ENCODE measurements at places on chromosomes 3 and 15. TPM values are rescaled to one million over a fixed set of nuclear protein-coding genes. Genes with fewer than 3 reads are reported as not detected.
A peak's percentile ranks its signal among the peaks of the same experiment; 100 is the strongest.

DNA sequence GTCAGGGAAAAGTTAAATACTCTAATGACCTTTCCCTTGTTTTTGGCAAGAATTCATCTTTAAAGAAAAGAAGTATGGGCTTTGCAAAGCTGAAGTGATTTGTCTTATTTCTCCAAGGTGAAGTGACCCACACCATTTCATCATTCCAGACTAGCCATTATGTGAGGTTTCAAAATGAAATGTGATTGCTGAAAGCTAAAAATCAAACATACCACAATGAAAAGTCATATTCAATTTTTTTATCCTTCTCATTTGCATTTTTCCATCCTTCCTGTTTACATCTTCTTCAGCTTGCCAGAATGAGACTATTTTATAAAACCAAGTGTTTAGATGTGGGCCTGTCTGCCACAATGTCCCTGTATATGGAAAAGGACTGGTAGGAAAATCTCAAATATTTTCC lies 142.3 kb upstream of the STRIT1 start:
- H3K4me3 ChIP-seq: no peak overlapping the region
- no peak overlapping the region for H3K27ac ChIP-seq
- DNase-seq: peak; percentile 31
- no peaks in the 10 kb centered on the region for H3K27me3 ChIP-seq
- H3K36me3 ChIP-seq: no peaks in the 10 kb centered on the region

DNA sequence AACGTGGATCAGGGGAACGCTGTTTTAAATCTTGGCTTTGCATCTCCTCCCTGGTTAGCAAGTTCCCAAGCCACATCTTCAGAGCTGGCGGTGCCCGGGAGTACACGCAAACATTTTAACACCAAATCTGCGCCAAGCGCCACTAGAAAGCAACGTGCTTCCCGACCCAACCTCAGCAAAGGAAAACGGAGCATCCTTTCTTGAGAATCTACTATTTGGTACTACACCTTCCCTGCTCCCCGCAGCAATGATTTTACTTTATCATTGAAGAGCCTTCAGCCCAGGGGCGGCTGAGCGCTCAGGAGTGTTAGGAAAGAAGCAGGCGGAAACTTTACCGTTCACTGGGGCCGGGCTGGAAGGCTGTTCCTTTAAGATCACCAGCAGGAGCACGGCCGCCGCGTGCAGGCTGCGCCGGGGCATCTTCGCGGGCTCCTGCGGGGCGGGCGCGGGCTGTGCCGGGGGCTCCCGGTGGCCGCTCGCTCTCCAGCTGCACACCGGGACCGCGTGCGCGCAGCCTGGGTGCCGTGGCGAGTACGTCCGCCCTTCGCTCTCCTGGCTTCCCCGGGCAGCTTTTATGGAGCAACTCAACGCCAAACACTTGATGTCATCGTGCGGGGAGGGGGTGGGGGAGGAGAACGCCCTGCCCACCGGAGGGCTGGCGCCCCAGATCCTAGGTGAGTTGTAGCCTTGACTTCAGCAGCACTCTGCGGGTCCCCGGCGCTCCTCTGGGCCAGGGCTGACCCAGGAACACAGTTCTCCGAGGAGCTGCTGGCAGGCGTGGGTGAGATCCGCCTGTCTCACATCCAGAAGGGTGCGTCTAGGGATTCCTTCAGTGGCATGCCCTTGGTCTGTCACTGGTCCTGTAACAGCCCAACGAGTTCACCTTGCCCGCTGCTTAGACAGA lies at the start of gene CA12:
CA12 (minus strand) TSS at position 546 of the 904 bp plus-strand sequence; CDS start at position 420, 126 bp downstream.
- H3K4me1 ChIP-seq: peaks cover 20% of the 10 kb centered on the region
- H3K36me3 ChIP-seq: no peaks in the 10 kb centered on the region
- peak within 1 kb of the TSS; percentile 94 for H3K4me3 ChIP-seq
- peak within 1 kb of the TSS; percentile 31 for H3K27ac ChIP-seq
- peak; percentile 72 for DNase-seq
- no peaks in the 10 kb centered on the region for H3K27me3 ChIP-seq

The MST1R gene
- total RNA-seq: not detected

DNA sequence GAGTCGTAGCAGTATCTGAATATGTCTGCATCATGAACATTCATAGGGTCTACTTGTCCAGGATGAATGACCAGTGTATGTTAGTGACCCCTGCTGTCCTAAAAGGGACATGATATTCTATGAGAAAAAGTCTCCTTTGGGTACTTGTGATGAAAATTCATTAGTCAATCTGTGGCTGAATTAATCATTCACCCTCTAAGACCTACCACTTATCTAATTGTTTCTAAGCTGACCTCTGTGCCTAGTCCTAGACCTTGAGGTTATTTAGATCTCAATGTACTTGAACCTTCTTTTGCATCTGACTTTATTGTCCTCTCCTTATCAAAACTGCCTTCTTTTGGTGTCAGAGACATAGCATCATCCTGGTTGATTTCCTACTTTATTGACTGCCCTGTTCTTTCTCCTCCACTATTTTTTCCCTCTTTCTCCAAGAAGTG lies 799.3 kb downstream of the DIPK2A start:
- no peaks in the 10 kb centered on the region for H3K36me3 ChIP-seq
- H3K27ac ChIP-seq: 0 out of 2 replicates have a peak overlapping the region, but pooled peaks have one; percentile 1
- no peaks in the 10 kb centered on the region for H3K27me3 ChIP-seq
- no peak overlapping the region for H3K4me3 ChIP-seq
- peak; percentile 59 for DNase-seq

- H3K27me3 ChIP-seq: no peaks in the 10 kb centered on the region
- no peak overlapping the region for H3K27ac ChIP-seq
- H3K4me1 ChIP-seq: no peaks in the 10 kb centered on the region
- no peak overlapping the region for H3K4me3 ChIP-seq
- DNase-seq: no peak
Measured at GRCh38 chr3:72047221-72047871, 262.4 kb upstream of the PROK2 start.

DNA sequence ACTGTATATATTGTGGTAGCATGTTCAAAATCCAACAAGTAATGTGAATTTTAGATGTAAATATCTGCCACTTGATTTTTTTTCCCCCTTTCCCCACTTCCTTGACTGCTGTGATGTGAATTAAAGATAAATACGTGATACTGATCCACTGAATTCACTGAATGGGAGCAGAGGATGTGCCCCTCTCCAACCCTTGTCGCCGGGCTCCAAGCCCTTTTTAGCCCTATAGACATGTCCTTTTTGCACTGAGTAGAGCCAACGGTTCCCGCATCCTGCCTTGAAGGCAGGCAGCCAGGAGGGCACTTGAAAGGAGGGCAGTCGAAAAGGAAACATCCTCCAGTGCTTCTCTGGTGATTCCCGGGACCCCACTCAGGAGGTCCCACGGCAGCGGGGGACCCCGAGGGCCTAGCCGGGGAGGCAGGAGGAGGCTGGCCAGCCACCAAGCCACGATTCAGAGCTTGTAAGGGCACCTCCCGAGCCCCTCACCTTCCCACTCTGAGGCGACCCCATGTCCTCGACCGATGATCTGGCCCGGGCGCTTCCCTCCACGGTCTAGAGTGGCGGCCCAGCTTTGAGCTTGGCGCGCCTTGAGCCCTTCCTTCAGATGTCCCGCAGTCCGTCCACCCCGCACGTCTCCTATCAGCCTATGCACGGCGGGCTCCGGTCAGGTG lies 901 bp upstream of the MANF start:
- peak overlapping the region; percentile 98 for H3K4me3 ChIP-seq
- H3K27ac ChIP-seq: peak overlapping the region; percentile 82
- DNase-seq: peak; percentile 66

The FETUB gene
- total RNA-seq: not detected

DNA sequence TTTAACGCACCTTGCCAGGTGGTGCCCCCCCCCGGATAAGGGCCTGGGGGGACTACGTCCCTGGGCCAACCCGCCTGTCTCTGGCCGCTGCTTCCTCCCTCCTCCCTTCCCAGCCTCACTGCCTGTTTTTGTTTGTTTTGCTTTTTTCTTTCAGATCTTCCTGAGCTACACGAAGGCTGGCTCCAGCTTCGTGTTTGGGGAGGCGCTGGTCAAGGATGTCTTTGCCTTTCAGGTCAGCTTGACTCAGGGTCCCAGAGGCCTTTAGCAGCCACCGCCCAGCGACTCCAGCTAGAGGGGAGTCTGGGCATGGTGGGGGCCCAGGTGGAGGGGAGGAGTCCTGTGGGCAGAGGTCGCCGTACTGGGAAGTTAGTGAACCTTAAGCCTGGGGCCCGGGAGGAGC lies 24.1 kb downstream of the SLC28A1 start:
- H3K27ac ChIP-seq: no peak overlapping the region
- no peak for DNase-seq
- no peak overlapping the region for H3K4me3 ChIP-seq
- H3K4me1 ChIP-seq: peaks cover 24% of the 10 kb centered on the region
- no peaks in the 10 kb centered on the region for H3K36me3 ChIP-seq
- no peaks in the 10 kb centered on the region for H3K27me3 ChIP-seq

The COX17 gene
- 27.7 TPM for total RNA-seq

GRCh38 chr3:157384491-157384890 lies 52.2 kb upstream of the PTX3 start:
- peaks cover 21% of the 10 kb centered on the region for H3K4me1 ChIP-seq
- DNase-seq: no peak
- no peak overlapping the region for H3K27ac ChIP-seq
- no peak overlapping the region for H3K4me3 ChIP-seq
- no peaks in the 10 kb centered on the region for H3K27me3 ChIP-seq

DNA sequence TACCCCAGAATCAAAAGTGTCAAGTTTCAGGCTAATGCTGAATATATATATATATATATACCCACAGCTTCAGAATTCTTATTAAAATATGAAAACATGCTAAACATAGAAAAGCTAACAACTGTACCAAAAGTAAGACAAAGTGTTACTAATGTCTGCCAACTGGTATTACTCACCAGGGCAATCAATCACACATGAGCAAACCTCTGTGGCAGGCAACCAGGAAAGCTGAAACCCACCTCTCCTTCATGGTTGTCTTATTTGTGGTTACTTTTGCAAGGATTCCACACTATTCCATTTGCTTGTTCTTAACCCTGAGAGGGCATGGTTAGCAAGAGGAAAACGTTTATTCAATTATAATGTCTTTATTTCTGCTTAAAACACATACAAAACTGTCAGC lies 512.3 kb upstream of the MDFIC2 start:
- H3K4me3 ChIP-seq: no peak overlapping the region
- H3K27me3 ChIP-seq: no peaks in the 10 kb centered on the region
- peaks cover 38% of the 10 kb centered on the region for H3K4me1 ChIP-seq
- H3K27ac ChIP-seq: no peak overlapping the region
- H3K36me3 ChIP-seq: no peaks in the 10 kb centered on the region

The CCR1 gene
- total RNA-seq: not detected

The LYZL4 gene
- not detected for total RNA-seq

- H3K4me3 ChIP-seq: no peak overlapping the region
- no peak for DNase-seq
- H3K4me1 ChIP-seq: no peaks in the 10 kb centered on the region
- no peaks in the 10 kb centered on the region for H3K27me3 ChIP-seq
- no peaks in the 10 kb centered on the region for H3K36me3 ChIP-seq
Measured at GRCh38 chr3:196974661-196975060, 6.0 kb upstream of the PIGZ start.

- peak overlapping the region; percentile 77 for H3K27ac ChIP-seq
- peaks cover 12% of the 10 kb centered on the region for H3K4me1 ChIP-seq
- DNase-seq: no peak
- no peak overlapping the region for H3K4me3 ChIP-seq
- H3K27me3 ChIP-seq: no peaks in the 10 kb centered on the region
Measured at GRCh38 chr15:65833501-65834205, 35.6 kb upstream of the RAB11A start.

GRCh38 chr3:88410259-88410658 lies 260.5 kb downstream of the C3orf38 start:
- H3K4me1 ChIP-seq: no peaks in the 10 kb centered on the region
- DNase-seq: no peak
- H3K27ac ChIP-seq: no peak overlapping the region
- no peaks in the 10 kb centered on the region for H3K27me3 ChIP-seq
- no peak overlapping the region for H3K4me3 ChIP-seq

- H3K27me3 ChIP-seq: no peaks in the 10 kb centered on the region
- no peak overlapping the region for H3K27ac ChIP-seq
- H3K4me3 ChIP-seq: no peak overlapping the region
- DNase-seq: no peak
- no peaks in the 10 kb centered on the region for H3K4me1 ChIP-seq
- peaks cover 7% of the 10 kb centered on the region for H3K36me3 ChIP-seq
Measured at GRCh38 chr15:56232058-56232457, 11.6 kb downstream of the RFX7 start.

GRCh38 chr3:45079715-45080114 lies 53.6 kb downstream of the CLEC3B start:
- no peak overlapping the region for H3K27ac ChIP-seq
- no peaks in the 10 kb centered on the region for H3K36me3 ChIP-seq
- no peaks in the 10 kb centered on the region for H3K27me3 ChIP-seq
- DNase-seq: no peak
- H3K4me3 ChIP-seq: no peak overlapping the region

GRCh38 chr3:100087198-100087597 lies 27.1 kb downstream of the FILIP1L start:
- H3K4me1 ChIP-seq: peaks cover 32% of the 10 kb centered on the region
- H3K27me3 ChIP-seq: no peaks in the 10 kb centered on the region
- H3K27ac ChIP-seq: peak overlapping the region; percentile 59
- peak; percentile 77 for DNase-seq

- peak; percentile 69 for DNase-seq
- peak overlapping the region; percentile 89 for H3K27ac ChIP-seq
- peak overlapping the region; percentile 80 for H3K4me3 ChIP-seq
- no peaks in the 10 kb centered on the region for H3K27me3 ChIP-seq
- peaks cover 17% of the 10 kb centered on the region for H3K4me1 ChIP-seq
Measured at GRCh38 chr15:75640483-75641178, 607 bp upstream of the IMP3 start.

The PSTPIP1 gene
- 0.38 TPM for total RNA-seq

DNA sequence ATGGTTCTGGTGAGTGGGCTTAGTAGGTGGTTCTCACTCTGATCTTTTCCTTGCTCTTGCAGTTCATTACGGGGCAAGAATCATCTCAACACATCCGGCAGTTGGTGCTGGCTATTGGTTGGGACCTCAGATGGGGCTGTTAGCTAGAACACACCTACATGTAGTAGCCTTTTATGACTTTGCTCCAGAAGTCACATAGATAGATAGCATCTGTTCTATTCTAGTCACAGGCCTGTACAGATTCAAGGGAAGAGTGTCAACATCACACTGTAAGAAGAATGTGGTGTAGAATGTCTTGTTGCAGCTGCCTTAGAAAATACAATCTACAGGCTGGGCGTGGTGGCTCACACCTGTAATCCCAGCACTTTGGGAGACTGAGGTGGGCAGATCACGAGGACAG lies 15.1 kb downstream of the RAB5A start:
- no peak overlapping the region for H3K4me3 ChIP-seq
- no peak overlapping the region for H3K27ac ChIP-seq
- DNase-seq: no peak

GRCh38 chr3:133289322-133289721 lies 110.5 kb upstream of the BFSP2 start:
- no peaks in the 10 kb centered on the region for H3K4me1 ChIP-seq
- H3K4me3 ChIP-seq: no peak overlapping the region
- peak; percentile 8 for DNase-seq
- H3K27me3 ChIP-seq: no peaks in the 10 kb centered on the region
- no peak overlapping the region for H3K27ac ChIP-seq

DNA sequence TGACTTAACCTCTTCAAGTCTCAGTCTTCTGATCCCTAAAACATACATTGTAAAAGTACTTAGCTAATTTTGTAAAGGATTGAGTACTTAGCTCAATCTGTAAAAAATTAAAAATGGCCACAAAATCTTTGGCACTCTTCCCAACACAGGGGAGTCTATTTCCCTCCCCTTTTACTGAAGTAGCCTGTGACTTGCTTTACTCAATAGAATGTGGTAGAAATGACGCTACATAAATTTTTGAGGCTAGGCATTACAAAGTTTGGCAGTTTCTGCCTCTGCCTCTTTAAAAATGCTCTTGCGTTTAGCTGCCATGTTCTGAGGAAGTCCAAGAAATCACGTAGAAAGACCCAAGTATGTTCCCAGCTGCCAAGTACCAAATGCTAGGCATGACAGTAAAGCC lies 80.2 kb downstream of the CBLB start:
- peak overlapping the region; percentile 94 for H3K27ac ChIP-seq
- DNase-seq: no peak
- H3K4me3 ChIP-seq: no peak overlapping the region
- no peaks in the 10 kb centered on the region for H3K27me3 ChIP-seq
- peaks cover 59% of the 10 kb centered on the region for H3K4me1 ChIP-seq
- H3K36me3 ChIP-seq: 0 out of 2 replicates have a peak, but pooled peaks cover 10% of the 10 kb centered on the region
